ENCODE measurements at places on chromosomes 4 and X.

- no peak for DNase-seq
These were observed 24.3 kb upstream of the TEX13C start for GRCh38 chrX:125295337-125295736.

DNA sequence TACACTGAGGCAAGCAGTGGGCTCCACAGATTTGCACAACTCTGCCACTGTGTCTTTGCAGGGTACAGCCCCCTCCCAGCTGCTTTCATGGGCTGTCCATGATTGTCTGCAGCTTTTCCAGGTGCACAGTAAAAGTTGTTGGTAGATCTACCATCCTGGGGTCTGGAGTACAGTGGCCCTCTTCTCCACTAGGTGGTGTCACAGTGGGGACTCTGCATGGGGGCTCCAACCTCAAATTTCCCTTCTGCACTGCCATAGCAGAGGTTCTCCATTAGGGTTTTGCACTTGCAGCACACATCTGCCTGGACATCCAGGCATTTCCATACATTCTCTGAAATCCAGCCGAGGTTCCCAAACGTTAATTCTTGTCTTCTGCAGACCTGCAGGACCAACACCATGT lies 1002.3 kb downstream of the FAM133A start:
- no peak for DNase-seq

DNA sequence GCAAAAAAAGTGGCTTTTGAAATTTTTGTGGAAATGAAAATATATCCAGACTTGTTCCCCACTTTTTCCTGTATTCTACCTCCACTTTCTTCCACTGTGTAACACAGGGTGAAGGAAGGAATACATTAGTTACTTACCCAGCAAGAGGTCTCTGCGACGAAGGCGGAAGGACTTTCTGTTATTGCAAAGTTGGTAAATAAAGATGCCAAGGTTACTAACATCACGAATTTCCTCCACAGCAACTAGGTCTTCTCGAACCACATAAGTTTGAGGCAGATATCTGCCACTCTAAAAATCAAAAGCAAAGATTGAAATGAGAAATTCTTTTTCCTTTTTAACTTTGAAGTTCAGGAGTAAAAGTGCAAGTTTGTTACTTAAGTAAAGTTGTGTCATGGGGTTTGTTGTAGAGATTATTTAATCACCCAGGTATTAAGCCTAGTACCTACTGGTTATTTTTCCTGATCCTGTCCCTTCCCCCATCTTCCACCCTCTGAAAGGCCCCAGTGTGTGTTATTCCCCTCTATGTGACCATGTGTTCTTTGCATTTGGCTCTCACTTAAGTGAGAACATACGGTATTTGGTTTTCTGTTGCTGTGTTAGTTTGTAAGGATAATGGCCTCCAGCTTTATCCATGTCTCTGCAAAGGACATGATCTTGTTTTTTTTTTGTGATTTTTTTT lies 5.8 kb downstream of the ITM2A start:
- DNase-seq: no peak

GRCh38 chr4:132526652-132527051 lies 622.4 kb upstream of the PCDH10 start:
- no peak for DNase-seq

GRCh38 chr4:117971403-117971802 lies 62.9 kb upstream of the NDST3 start:
- no peak for DNase-seq

GRCh38 chr4:4385729-4386295 lies 1.1 kb upstream of the NSG1 start:
- no peak for DNase-seq

DNA sequence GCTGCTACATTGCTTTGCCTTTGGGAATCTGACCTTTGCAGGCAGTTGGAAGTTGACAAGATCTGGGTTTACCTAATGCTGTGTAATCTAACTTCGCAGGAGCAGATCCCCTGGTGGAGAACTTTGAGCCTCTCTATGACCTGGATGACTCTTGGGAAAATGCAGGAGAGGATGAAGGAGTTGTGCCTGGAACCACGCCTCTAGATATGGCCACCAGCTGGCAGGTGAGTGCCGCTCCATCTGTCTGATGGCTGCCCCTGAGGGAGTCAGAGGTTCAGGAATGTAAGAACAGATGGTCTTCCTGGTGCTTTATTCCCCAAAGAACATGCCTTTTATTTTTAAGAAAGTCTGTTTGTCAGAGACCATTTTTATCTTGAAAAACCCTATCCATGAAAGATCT lies 109.3 kb downstream of the NFKB1 start:
- no peak for DNase-seq

Measured in stimulated activated CD8-positive, alpha-beta memory T cell treated with anti-CD3 and anti-CD28 coated beads, Interleukin-15, amount 100 ng/mL, for 4 hours (primary cell).